ENCODE measurements at places on chromosomes 4 and X.

- DNase-seq = no peak
Measured at GRCh38 chr4:125486351-125486750, 171.6 kb downstream of the FAT4 start.

- DNase-seq = no peak
Measured at GRCh38 chr4:114701491-114701890, 102.9 kb downstream of the UGT8 start.

DNA sequence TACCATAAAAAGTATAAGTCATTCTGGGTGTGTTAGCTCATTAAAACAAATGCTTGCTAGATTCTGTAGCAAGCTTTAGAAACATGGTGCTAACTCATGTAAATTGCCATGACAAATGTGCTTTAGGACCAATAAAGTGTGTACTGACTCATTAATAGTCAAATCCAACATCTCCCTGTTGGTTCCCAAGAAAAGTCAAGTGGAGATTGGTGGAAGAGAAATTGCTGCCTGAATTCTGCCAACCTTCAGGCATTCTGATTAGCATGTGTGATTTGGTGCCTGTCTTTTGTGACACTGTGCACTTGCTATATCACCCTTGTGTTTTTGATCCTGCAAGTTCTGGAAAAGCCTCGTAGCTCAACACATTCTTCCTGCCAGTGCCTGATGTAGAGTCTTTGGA, 503.8 kb upstream of the BOD1L1 start:
- no peak for DNase-seq

GRCh38 chr4:13529128-13529919, 15.0 kb downstream of the NKX3-2 start:
- no peak for DNase-seq

DNA sequence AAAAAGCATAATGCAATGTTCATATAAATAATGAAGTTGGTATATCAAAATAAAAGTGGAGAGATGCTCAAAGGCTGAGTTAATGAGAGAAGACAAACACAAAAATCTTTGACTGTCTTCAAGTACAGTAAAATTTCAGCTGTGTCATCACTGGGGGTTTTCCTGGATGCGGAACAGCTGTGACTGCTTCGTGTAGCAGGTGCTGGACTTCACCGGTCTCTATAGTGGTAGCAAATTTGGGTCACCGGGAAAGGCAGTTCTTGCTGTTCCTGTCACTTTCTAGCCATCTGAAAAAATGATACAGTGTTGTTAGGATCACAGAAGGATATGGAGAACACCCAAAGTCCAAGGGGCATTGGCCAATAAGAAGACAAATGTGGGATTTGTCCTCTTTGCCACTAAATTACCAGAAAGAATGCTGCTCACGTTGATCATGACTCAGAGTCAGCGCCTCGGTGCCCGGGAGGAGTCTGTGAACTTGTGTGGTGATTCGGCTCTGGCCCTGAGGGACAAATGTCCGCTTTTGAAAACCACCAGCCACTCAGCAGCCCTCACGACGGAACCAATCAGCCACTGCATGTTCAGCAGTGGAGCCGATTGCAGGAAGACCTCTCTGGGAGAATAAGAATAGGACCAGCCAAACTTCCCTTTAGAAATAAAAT, 230.1 kb upstream of the FAT1 start:
- DNase-seq = no peak

GRCh38 chr4:110636680-110637407, 14.0 kb upstream of the PITX2 start:
- no peak for DNase-seq

- DNase-seq = no peak
Measured at GRCh38 chr4:128347175-128347868, 59.7 kb upstream of the PGRMC2 start.

DNA sequence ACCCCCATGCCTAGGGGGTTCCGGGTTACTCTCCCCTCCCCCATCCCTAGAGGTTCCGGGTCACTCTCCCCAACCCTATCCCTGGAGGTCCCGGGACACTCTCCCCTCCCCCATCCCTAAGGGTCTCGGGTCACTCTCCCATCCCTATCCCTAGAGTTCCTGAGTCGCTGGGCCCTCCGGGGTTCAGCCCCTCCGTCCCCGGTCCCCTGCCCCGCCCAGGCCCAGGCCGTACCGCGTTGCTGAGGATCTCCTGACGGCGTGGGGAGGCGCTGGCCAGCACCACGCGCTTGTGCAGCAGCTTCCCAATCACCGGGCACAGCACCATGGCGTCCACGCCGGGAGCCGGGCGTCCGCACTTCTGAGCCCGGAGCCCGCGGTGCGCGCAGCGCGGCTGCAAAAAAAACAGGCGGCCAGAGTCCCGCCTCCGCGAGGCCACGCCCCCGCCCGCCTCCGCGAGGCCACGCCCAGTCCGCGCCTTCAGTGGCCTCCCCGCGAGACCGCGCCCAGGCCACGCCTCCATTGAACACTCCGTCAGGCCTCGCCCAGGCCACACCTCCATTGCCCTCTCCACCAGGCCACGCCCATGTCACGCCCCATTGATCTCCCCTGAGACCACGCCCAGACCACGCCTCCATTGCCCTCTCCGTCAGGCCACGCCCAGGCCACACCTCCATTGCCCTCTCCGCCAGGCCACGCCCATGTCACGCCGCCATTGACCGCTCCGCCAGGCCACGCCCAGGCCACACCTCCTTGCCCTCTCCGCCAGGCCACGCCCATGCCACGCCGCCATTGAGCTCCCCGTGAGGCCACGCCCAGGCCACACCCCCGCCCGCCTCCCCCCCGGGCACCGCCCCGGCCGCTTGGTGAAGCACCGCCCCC, at the start of gene ASMTL:
TSS of gene ASMTL (minus strand) at position 394 of the 879 bp plus-strand sequence. CDS start at position 325, 69 bp downstream.
- peak; percentile 100 for DNase-seq

DNA sequence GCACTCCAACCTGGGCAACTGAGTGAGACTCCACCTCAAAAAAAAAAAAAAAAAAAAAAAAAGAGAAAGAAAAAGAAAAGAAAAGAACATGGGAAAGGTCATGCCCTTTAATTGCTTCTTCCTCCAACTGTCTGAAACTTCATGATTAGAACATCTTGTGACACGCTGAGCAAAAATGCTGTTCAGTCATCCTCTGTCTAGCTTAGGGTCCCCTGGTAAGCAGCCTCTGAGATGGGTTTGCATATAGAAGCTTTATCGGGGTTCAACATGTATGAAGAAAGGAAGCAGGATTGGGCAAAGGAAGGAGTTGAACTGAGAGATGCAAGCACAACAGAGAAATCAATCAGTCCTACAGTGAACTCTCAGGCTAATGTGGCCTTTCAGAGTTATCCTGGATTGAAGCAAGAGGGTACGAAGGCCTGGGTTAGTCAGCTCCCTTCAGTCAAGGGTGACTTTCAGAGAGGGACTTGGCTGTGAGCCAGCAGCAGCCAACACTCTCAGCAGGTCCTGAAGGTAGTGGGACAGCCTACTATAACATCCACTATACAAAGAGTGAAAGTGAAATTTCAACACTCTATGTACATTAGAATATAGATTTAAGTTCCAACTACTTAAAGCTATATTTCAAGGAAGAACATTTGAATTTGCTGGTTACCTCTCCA, 11.4 kb downstream of the MAOB start:
- peak; percentile 3 for DNase-seq

- DNase-seq = no peak
Measured at GRCh38 chr4:169369634-169370033, 98.9 kb upstream of the SH3RF1 start.

- no peak for DNase-seq
Measured at GRCh38 chr4:16853640-16854039, 44.8 kb downstream of the LDB2 start.

DNA sequence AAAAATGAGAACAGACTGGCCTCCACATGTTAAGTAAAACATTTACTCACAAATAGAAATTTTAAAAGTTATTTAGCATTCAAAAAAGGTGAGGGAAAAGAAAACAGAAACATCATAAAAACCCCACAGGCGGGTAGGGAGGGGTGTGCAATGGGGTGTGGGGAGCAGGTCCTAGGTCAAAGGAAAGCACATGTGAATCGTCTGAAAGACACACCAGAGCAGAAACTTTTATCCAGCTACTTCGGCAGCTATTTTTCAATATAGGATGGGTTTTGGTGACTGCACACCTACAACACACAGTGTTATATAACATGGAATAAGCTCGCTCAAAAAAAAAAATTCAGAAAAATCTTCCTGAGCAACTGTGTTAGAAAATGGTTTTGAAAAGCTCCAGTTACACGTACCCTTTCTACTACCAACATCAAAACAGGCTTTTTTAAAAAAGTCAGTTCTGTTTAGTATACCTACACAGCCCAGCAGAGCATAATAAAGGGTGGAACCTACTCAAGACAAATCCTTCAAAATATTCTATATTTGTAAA, 1.6 kb downstream of the OTUD4 start:
- DNase-seq = no peak

GRCh38 chr4:84502333-84502954, 3.4 kb upstream of the NKX6-1 start:
- no peak for DNase-seq

GRCh38 chrX:19563746-19564145, 48.4 kb upstream of the MAP3K15 start:
- DNase-seq = no peak

- DNase-seq = no peak
Measured at GRCh38 chr4:154660052-154660451, 47.6 kb upstream of the FGG start.

DNA sequence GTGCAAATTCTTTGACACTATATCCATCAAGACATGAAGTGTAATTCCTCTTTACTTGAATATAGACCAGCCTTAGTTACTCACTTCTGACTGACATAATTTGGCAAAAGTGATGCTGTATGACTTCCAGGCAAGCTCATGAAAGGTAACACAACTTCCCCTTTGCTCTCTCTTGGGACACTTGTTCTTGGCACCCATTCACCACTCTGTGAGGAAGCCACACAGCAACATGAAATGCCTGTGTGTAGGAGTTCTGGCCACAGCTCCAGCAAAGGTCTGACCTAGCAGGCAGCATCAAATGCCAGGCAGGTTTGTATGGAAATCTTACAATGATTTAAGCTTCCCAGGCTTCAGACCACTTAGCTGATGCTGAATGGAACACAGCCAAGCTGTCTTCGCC, 280.3 kb downstream of the PDHA2 start:
- no peak for DNase-seq

DNA sequence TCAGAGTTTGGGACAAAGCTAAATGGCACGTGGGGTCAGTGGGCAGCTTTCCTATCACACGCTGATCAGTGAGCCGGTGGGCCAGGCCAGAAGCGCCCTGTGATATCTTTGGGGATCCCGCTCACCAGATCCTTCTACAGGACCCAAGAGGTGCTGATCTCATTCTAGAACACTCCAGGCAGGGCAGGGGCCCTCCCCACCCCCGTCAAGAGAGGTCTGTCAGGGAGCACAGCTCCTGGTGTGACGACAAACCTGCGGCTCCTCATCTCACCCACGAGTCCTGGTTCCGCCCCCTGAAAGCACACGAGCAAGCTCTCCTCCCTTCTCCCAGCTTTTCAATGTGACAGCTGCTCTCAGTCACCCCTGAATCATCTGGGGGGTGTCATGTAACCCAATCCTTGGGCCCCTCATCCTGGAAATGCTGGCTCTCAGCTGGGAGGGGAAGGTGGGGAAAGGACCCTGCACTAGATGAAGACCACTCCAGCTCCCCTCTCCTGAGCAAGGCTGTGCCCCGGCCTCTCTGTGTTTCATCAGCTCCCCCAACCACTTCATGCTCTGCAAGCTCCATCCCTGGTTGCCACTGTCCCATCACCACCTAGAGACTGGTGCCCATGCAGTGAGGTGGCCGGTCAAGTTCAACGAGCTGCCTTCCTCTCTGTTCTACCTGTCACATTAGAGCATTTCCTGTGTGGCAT, 4.6 kb downstream of the HCFC1 start:
- DNase-seq = peak; percentile 49

- no peak for DNase-seq
Measured at GRCh38 chr4:22873899-22874298, 181.2 kb downstream of the GBA3 start.

DNA sequence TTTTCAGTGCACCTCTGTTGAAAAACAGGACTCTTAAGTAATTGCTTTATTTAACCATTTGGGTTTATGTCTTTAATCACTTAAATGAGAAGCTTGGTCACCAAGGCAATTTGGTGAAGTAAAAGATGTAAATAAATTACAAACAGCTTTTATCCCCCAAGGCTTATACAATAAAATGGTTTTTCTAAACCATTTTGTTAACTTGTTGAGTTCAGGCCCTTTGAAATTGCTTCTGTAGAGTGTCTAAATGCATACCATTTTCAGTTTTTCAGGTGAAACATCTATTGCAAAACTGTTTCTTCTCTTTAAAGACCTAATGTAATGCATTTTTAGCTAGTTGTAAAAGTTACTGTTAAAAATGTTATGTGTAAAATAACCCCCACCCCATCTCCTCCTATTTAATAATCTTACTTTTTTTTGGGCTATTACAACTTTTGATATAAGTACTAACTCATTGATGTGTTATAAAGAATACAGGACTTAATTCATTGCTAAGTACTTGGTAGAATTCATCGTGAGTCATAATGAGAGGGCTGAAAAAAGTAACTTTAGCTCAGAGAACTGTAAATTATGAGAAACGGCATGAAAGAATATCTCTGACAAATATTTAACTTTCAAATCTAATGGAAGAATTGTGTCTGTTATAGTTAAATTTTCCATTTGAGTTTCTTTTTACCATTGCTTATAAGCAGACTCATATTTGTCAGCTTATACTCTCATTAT, 4.5 kb downstream of the RAPGEF2 start:
- no peak for DNase-seq

DNA sequence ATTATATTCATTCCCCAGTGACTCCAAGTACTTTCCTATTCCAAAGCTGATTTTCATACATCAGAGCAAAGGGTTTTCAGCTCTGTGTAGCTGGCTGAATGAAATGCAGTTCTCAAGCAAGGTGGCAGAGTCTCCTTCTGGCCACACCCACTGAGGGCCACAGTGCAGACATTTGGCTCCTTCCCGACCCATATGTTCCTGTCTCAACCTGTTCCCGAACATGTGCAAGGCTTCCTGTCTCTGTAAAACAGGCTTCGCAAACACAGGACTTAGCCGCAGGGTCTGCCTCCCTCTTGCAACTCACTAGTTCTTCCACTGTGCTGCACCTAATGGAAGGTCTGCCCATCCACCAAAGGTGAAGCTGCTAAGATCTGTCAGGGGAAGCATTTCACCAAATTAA, 249.2 kb downstream of the MID1IP1 start:
- DNase-seq = no peak

- DNase-seq = no peak
Measured at GRCh38 chr4:176413171-176413570, 93.4 kb downstream of the SPCS3 start.

DNA sequence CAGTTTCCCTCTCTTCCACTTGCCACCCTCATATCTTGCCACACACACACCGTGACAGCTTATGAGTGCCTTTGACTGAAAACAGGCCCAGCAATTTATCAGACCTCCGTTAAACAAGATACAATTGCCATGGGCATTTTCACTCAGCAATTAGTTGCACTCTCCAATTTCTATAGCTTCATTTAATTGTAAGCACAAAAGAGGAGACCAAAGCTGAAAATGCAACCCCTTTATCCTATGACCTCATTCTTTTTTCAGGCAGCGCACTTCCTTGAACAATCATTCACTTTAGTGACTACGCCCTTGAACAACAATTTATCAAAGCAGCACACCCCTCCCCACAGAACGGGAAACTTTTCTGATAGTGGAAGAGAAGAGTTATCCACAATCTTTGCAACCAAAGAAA, 4.1 kb downstream of the POF1B start:
- no peak for DNase-seq
